Cardiac ventricle fibroblast (primary cell): ENCODE measurements at places on chromosomes 11 and 22. TPM values are rescaled to one million over a fixed set of nuclear protein-coding genes. Genes with fewer than 3 reads are reported as not detected.

Gene SLC17A6
- total RNA-seq = not detected in 2 replicates

Gene POU2AF2
- not detected in 2 replicates for total RNA-seq

Gene IFITM10
- total RNA-seq = 0.44 and 1.6 TPM in 2 replicates

Gene OMP
- total RNA-seq = not detected in 2 replicates

Gene HEPHL1
- total RNA-seq = not detected in 2 replicates

Gene ARSA
- total RNA-seq = 41.6 and 47.2 TPM in 2 replicates

Gene SCGB1C1
- total RNA-seq = not detected in 2 replicates

Gene OSBPL5
- total RNA-seq = 29.2 and 42.4 TPM in 2 replicates

Gene PDGFD
- total RNA-seq = 65.8 and 73.8 TPM in 2 replicates

Gene DGCR6
- total RNA-seq = 0.20 TPM in 1 of 2 replicates, not detected in the other

Gene EXPH5
- not detected in 2 replicates for total RNA-seq

Gene CCDC188
- total RNA-seq = 0.75 TPM in 1 of 2 replicates, not detected in the other

Gene KCNK4
- total RNA-seq = not detected in 2 replicates

Gene MRGPRE
- not detected in 2 replicates for total RNA-seq

Gene ALDH3B2
- not detected in 2 replicates for total RNA-seq

Gene ZNF143
- 10.1 and 10.5 TPM in 2 replicates for total RNA-seq

Gene MS4A3
- not detected in 2 replicates for total RNA-seq

Gene SLC22A9
- total RNA-seq = not detected in 2 replicates

Gene ZDHHC8
- total RNA-seq = 16.2 and 18.7 TPM in 2 replicates

Gene GTSE1
- total RNA-seq = 0.62 and 2.9 TPM in 2 replicates

Gene P2RY2
- total RNA-seq = not detected in 2 replicates

Gene PICALM
- 190 and 226 TPM in 2 replicates for total RNA-seq

Gene TRIM51
- not detected in 2 replicates for total RNA-seq

Gene KRTAP5-9
- 0.54 TPM in 1 of 2 replicates, not detected in the other for total RNA-seq

Gene INS
- total RNA-seq = not detected in 2 replicates

Gene ZNF214
- 1.00 and 2.0 TPM in 2 replicates for total RNA-seq

Gene QSER1
- 18.1 and 18.5 TPM in 2 replicates for total RNA-seq

Gene SMARCB1
- total RNA-seq = 60.0 and 71.9 TPM in 2 replicates

Gene C1QTNF6
- 35.8 and 35.9 TPM in 2 replicates for total RNA-seq

Gene RIMBP3C
- under 0.01 and 0.68 TPM in 2 replicates for total RNA-seq

Gene MLC1
- total RNA-seq = 0.54 and 0.87 TPM in 2 replicates

Gene FGF19
- total RNA-seq = not detected in 2 replicates

Gene CCDC88B
- total RNA-seq = 0.54 and 0.69 TPM in 2 replicates

Gene TMEM45B
- total RNA-seq = not detected in 2 replicates

Gene DERL3
- 0.06 TPM in 1 of 2 replicates, not detected in the other for total RNA-seq

Gene TRIM49
- total RNA-seq = not detected in 2 replicates

Gene GLYAT
- total RNA-seq = not detected in 2 replicates

Gene KDM4D
- total RNA-seq = 0.25 and 0.64 TPM in 2 replicates

Gene CARNS1
- 0.05 TPM in 1 of 2 replicates, not detected in the other for total RNA-seq

Gene C11orf97
- total RNA-seq = not detected in 2 replicates

Gene GP1BB
- 2.5 and 4.2 TPM in 2 replicates for total RNA-seq

Gene KRTAP5-1
- not detected in 2 replicates for total RNA-seq

Gene POLA2
- total RNA-seq = 5.5 and 7.1 TPM in 2 replicates
